ENCODE measurements at places on chromosomes 7 and 10. TPM values are rescaled to one million over a fixed set of nuclear protein-coding genes. Genes with fewer than 3 reads are reported as not detected.

The ERVW-1 gene
- total RNA-seq, result not detected

The SFR1 gene
- 3.9 TPM for total RNA-seq

The ALOX5 gene
- 4.8 TPM for total RNA-seq

The CHST3 gene
- 20.0 TPM for total RNA-seq

All from tracheal epithelial cell (primary cell).